ENCODE measurements at places on chromosomes 2 and 18.

GRCh38 chr2:30768708-30769480 is 38.4 kb downstream of the CAPN13 start:
- no peak for DNase-seq

DNA sequence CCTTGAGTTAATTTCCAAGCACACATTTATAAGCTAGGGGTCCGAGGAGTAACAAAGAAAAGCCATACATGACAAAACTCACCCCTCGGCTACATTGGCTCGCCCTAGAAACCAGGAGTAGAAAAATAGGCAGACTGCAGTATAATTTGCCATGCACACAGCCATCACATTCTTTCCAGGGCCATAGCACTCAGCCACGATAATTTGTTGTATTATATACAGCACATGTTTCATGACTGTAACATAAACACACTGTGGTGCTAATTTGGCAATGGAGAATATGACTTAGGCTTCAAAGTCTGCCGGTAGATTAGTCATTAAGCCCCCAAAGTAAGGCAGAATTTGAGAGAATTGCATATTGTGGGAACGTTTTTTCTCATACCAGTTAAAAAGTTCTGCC is 254.9 kb downstream of the ZNF521 start:
- no peak for DNase-seq

DNA sequence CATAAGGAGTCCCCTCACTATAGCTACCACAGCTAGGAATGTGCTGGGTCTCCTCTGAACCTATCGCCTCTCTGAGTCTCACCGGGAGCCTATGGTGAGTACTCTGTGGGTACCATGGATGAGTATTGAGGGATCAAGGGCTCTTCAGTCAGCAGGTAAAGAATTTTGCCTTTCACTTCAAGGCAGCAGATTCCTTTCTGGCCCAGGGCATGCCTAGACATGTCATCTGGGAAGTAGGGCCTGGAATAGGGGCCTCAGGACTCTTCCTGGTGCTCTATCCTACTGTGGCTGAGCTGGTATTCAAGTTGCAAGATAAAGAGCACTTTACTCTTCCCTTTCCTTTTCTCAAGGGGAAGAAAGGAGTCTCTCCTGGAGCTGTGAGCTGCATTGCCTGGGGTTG is 85.6 kb upstream of the LHCGR start:
- DNase-seq = no peak

DNA sequence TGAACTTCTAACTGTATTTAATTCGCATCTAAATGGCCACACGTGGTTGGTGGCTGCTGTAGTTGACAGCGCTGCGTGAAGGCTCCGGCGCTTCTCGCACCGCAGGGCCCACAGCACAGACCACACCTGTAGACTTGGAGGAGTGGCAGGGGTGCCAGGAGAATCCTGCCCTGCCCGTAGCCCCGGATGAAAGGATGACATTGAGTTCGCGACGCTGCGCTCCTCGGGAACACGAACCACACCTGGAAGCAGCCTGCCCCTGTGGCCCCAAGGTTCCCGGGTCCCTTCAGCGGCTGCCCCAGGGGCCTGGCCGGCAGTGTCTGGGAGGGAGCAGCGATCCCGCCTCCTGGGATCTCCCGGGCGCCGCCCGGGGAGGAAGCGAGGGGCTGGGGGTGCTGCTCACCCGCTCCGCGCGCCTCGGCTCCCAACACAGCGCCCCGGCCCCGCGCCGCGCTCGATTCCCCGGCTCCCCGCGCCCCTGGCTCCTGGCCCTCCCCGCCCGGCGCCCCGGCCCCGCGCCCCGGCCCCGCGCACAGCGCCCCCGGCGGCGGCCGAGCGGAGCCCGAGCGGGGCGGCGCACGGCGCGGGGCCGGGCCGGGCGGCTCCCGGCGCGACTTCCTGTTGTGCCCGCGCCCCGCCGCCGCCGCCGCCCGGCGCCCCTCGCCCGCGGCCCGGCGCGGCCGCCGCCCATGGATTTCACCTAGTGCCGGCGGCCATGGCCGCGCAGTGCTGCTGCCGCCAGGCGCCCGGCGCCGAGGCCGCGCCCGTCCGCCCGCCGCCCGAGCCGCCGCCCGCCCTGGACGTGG is at the start of gene RNPEPL1:
Gene RNPEPL1 (plus strand): TSS at position 613 of the 806 bp plus-strand sequence. CDS start 103 bp downstream, at position 716.
- DNase-seq = peak; percentile 72

DNA sequence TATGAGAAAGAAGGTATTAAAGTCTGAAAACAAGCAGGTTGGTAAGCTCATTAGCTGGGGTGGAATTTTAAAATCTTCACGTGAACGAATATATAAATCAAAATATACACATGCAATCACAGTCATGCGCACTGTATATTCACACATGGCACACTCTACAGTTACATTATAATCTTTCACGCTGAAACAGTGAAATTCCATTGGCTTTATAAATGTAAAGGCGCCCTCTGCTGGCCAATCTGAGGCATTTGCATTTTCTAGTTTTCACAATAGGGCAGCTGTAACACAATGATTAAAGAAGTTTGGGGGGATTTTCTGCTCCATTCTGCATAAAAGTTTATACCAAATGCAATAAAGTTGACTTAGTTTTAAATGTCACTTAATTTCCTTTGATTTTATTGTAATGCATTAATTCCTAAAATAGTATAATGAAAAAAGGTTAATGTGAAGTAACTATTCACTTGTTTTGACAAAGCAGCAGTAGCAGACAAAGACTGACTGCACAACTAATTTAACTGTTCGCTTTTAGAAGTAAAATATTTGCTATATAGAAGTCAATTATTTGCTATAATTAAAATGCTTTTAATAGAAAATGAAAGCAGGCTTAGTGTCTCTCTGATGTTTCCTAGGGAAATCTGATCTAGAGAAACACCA is 17.2 kb downstream of the IFIH1 start:
- DNase-seq = peak; percentile 38

DNA sequence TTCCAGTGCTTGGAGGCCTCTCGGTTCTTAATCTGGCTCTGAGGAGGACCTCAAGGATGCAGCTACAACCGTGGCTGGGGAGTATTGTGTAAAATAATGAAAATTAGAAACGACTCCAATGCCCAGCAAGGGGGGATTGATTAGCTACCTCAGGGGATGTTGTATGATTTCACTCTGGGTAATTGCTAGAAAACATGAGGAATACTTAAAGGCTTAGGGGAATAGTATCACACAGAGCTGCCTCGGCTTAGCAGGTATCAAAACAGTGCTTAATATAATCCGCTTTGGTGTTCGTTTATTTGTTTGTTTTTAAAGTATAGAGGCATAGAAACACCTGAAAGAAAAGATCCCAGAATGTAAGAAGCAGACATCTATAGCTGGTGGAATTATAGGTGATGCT is 102.5 kb downstream of the INHBB start:
- DNase-seq = no peak

DNA sequence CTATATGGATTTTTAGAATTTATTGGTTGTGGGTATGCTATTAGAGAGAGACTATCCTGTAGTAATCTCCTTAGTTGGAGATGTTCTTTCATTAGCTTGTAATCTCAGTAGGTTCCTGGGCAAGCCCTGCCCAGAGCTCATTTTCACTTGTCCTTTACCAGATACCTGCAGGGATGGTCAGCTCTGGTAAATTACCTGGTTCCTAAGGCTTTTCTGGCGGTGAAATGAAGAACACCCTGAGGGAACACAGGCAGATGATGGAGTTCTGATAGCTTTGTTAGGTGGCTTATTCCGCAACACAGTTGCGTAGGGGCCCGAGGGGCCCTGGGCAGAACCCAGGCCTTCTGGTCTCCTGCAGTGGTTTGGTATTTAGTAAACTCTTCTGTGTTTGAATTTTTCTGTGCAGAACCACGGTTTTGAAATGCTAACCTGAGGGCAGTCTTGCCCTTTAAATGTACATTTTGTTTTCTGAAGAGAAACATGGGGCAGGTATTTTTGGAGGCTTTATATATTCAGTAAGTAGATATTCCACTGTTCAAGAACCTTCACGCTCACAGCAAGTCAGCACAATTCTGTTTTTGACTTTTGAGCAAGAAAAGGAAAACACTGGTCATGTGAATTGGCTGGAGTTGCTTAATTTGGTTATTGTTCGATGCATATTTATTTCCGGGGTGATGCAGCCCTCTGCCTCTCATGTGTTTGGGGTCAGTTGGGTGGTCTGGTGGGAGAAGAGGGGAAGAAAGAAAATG is 22.4 kb downstream of the ZNF532 start:
- no peak for DNase-seq

DNA sequence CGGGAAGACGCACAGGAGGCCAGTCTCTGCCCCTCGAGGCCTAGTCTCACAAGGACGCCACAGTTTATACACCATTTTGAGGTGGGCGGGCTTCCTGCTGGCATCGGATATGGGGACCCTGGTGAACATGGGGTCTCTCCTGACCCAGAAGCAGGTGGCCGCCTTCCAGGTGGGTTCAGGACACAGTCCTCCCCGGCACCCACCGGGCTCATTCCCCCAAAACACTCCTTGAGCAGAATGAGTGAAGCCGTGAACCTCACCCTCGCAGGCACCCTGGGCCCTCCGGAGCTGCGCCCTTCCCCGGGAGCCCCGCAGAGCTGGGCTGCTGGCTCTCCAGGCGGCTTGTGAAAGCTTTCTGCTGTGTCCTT is 6.5 kb downstream of the NFATC1 start:
- DNase-seq = peak; percentile 49

DNA sequence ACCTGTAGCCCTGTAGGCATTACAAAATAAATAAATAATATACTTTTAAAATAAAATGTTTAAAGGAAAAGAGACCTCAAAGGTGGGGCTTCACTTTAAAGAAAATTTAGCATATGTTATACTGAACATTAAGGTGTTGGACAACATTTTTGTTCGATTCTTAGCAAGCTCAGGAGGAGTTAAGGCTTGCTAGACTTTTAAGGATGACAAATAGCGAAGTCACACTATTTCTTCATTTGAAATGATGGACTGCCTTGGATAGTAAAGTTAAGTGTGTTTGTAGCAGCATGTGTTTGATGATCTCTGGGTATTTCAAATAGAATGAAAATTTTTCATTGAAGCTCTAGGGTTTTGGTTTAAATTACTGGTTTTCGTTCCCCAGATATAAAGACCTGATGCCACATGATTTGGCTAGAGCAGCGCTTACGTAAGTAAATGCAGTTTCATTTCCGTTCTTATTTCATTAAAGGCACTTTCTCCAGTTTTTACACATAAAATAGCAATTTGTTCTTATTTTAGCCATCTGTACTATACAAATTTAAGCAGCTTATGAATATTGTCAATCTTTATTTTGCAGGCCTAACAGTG is 24.9 kb downstream of the HADHB start:
- no peak for DNase-seq

Data from activated T-cell treated with anti-CD3 and anti-CD28 coated beads, Interleukin-2, amount 50 U/mL, for 1 hour (primary cell).